ENCODE measurements at places on chromosomes 4 and X.

- no peak for DNase-seq
These were observed 241.4 kb upstream of the PGRMC2 start for GRCh38 chr4:128528793-128529553.

GRCh38 chrX:7254144-7254543 lies 106.2 kb upstream of the PUDP start:
- DNase-seq = no peak

GRCh38 chr4:38086151-38086848 lies 126.1 kb downstream of the PTTG2 start:
- DNase-seq = no peak

- DNase-seq = no peak
These were observed 18.0 kb upstream of the RHOXF2 start for GRCh38 chrX:120140293-120140981.

- peak; percentile 65 for DNase-seq
These were observed 3.4 kb upstream of the AVPR2 start for GRCh38 chrX:153900831-153901752.

DNA sequence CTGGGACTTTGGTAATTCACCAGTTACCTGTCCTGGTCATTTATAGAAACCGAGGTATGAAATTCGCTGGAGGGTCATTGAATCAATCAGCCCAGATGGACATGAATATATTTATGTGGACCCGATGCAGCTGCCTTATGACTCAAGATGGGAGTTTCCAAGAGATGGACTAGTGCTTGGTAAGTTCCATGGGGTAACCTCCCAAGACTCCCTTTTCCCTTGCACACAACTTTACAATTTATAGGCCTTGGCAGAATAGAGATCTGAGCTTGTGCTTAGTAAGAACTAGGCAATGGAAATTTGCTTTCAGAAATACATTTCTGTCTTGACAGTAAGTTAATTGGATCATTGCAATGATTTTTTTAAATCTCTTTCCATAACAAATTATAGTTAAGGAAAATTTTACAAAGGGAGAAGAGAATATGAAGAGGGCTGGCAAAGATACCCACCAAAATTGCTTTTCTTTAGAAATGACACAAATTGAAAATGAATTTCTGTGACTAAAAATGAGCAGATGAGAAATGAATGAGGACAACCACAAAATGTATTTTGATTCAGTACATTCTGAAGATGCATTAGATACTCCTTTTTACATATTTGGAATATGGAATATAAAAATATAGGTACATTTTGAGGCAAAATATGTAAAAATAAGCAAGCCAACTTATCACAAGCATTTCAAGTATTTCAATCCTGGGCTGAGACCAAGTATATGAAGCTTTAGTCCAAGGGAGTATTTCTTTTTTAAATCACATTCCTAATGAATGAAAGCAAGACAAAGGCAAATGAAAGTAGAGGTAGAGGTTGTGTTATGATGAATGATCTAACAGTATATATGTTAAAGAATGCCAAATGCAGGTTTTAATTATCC lies 45.9 kb downstream of the PDGFRA start:
- DNase-seq = no peak

DNA sequence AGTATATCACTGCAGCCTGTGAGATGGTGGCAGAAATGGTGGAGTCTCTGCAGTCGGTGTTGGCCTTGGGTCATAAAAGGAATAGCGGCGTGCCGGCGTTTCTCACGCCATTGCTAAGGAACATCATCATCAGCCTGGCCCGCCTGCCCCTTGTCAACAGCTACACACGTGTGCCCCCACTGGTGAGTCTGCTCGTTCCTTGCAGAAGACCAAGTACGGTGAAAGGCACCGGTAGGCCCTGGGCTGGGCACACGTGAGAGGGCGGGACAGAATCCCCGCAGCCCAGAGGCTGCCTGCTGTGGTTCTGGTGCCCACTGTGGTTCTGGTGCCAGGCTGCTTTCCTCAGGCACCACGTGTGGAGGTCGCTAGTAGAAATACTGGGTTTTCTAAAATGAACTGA lies 31.2 kb upstream of the MSANTD1 start:
- no peak for DNase-seq

- DNase-seq = no peak
These were observed 5.5 kb downstream of the CAMK2D start for GRCh38 chr4:113756005-113756410.

GRCh38 chr4:21697583-21697982 lies 251.0 kb downstream of the KCNIP4 start:
- peak; percentile 5 for DNase-seq

- no peak for DNase-seq
These were observed 1.9 kb downstream of the IRS4 start for GRCh38 chrX:108734426-108734825.

- no peak for DNase-seq
These were observed 74.9 kb downstream of the TMEM156 start for GRCh38 chr4:38957261-38957815.

GRCh38 chrX:21863241-21863640 lies 7.5 kb downstream of the YY2 start:
- no peak for DNase-seq

GRCh38 chr4:31674313-31674947 lies 954.3 kb downstream of the PCDH7 start:
- DNase-seq = no peak

DNA sequence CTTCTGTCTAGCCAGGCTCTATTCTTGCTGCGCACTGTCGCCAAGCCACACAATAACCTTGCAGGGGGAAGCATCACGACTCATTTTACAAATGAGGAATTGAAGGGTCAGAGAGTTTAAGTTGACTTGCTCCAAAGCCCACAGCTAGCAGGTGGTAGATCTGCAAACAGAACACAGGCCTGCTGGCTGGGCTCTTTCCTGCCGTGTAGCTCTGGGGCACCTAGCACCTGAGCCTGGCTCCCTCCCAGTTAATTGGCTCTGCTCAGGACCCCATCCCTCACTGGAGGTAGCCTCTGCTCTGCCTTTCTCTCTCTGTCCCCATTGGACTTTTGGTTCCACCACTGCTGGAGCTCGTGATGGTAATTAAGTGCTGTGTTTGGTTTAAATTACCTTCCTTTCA lies 98.5 kb downstream of the NSUN7 start:
- no peak for DNase-seq

- no peak for DNase-seq
These were observed 88.3 kb downstream of the BCOR start for GRCh38 chrX:40009462-40009851.

- no peak for DNase-seq
These were observed 73.8 kb downstream of the MFAP3L start for GRCh38 chr4:169952236-169953002.

DNA sequence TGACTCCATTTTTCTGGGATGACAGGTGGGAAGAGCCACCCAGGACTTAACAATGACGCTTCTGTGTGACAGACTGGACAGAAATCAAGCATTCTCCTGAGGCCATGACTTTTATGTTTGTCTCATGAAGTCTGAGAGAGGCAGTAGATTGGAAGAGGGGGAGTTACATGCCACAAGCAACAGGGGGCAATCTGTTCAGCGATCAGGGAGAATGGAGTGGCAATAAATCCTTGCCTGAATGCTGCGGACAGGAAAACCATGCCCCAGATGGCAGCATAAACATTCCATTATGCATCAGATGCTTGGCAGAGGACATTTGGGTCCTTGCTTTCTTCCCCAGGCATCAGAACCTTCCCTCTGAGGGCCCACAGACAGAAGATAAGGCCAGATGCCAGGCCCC lies 312.4 kb upstream of the DIPK2B start:
- no peak for DNase-seq

DNA sequence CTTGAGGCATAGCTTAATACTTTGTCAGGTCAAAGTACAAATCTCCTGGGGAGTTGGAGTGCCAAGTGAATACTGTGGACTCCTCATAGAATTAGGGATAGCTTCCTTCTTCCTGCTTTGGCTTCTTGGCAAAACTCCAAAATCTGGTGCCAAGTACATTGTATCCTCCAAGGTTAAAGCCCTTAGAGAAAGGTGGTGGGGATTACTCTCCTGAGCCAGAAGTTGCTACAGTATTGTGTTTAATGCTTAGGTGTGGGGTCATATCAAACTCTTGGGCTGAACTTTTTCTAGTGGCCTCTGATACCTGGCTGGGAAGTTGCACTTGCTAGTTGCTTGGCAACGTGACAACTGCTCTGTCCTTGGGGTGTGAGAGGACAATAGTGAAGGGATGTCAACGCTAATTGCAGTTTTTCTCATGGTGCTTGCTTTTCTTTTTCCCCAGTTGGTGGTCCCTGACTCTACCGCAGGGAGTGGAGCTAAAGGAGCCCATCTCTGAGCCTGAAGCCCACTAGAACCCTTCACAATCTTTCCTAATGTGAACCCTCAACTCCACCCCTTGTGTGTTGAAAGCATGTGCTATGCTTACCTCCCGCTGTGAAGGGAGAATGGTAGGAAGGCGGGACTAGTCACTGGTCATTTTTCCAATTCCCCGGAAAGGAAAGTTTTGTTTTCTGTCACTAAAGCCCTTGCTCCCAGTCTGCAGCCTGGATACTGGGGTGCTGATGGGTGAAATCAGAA lies 35.5 kb downstream of the DLG3 start:
- no peak for DNase-seq

DNA sequence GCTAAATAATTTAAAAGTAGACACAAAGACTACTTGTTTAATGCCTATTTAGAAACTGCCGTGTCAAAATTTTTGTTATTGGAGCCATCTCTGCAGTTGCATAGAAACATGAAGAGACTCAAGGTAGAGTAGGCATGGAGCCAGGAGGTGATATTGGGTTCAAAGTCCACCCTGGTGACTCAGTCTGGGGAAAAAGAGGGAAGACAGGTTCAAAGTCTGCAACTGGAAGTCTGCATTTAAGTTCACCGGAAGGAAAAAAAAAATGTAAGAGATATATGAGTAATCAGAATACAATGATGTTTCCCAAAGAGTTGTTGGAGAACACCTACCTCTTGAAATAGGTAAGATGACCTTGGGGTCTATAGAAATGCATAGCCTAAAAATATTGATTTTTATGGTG lies 67.4 kb upstream of the QRFPR start:
- DNase-seq = no peak

GRCh38 chr4:44326741-44327140 lies 121.9 kb downstream of the KCTD8 start:
- DNase-seq = no peak

DNA sequence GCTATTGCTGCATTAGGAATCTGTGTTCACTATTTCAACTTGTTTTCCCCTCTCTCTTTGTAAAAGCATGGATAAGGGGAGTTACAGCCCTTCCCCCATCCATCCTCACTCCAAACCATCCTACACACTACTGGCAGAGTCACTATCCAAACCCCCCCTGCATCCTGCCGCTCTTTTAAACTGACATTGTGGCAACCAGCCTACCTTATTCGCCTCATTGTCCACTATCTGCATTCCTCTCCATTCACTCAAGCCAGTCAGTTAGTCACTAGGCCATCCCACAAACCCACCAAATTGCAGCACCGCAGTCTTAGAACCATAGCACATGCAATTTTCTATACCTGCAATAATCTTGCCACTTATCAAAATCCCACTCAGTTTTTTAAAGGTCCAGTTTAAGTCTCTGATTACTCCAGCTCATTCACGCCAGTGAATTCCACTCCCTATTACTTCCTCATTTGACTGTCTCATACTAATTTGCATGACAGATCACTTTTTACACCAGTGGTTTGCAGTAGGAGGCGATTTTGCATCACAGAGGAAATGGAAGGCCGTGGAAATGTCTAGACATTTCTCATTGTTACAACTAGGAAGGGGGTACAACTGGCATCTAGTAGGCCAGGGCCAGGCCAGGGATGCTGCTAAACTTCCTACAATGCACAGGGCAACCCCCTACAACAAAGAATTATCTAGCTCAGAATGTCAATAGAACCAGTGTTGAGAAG lies 181.8 kb downstream of the HS6ST2 start:
- no peak for DNase-seq

DNA sequence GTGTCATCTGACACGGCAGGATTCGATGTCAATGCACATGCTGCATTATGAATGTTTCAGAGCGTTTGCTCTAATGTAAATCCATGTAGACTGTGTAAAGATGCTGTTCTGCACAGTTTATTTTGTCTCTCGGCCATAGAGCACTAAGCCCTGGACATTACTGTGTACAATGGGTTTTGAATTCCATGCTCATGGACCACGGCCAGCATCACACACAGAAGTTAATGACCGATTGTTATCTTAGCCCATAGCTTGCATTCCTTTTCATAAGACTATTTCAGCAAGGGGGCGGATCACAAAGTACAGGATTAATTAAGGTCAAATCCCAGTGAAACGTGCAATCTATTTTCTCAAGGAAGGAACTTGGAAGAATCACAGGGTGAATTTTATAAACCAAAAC lies 286.1 kb upstream of the TENM3 start:
- DNase-seq = no peak

- DNase-seq = no peak
These were observed 134.9 kb downstream of the SLC4A4 start for GRCh38 chr4:71473541-71474240.

GRCh38 chr4:1789552-1789951 lies 3.5 kb upstream of the FGFR3 start:
- DNase-seq = no peak

- no peak for DNase-seq
These were observed 34.7 kb downstream of the P2RY8 start for GRCh38 chrX:1502241-1502640.

DNA sequence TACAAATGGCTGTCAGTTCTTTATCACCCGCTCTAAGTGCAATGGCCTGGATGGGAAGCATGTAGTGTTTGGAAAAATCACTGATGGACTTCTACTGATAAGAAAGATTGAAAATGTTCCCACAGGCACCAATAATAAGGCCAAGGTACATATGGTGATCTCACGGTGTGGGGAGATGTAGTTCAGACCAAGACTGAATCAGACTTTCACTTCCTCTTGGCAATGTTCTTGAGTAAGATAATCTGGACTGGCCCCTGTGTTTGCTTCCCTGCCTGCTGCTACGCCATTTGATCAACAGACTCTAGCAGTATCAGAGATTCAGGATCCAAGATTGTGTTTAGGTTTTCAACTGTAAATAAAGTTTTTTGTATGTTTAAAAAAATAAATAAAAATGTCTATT lies 682.2 kb upstream of the AMOT start:
- DNase-seq = no peak

- DNase-seq = no peak
These were observed 150.6 kb downstream of the GPC3 start for GRCh38 chrX:133834771-133835170.

DNA sequence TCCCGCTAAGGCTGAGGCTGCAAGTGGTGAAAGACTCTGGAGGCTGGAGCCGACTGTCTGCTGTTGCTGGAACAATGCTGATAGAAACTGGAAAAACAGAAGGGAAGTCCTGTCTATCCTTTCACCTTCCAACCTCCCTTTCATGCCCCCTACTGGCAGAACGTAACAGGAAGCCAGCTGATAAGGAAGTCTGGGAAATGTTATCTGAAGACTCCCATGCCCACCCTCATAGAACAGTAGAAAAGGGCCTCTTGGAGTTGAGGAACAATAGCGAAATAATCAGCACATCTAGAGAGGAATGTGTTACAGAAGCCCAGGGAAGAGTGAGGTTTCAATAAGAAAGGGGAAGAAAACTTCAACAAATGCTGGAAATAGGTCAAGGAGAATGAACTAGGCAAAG lies 117.1 kb upstream of the DKK2 start:
- DNase-seq = peak; percentile 1

GRCh38 chrX:8191022-8191421 lies 20.0 kb upstream of the VCX2 start:
- no peak for DNase-seq

GRCh38 chr4:142818476-142818875 lies 27.6 kb downstream of the INPP4B start:
- DNase-seq = no peak

Data from stimulated activated CD4-positive, alpha-beta T cell treated with anti-CD3 and anti-CD28 coated beads, Interleukin-15, amount 100 ng/mL, for 24 hours (primary cell).